Ecto neural progenitor cell (in vitro differentiated cells): ENCODE measurements at places on chromosomes 6 and 20.

DNA sequence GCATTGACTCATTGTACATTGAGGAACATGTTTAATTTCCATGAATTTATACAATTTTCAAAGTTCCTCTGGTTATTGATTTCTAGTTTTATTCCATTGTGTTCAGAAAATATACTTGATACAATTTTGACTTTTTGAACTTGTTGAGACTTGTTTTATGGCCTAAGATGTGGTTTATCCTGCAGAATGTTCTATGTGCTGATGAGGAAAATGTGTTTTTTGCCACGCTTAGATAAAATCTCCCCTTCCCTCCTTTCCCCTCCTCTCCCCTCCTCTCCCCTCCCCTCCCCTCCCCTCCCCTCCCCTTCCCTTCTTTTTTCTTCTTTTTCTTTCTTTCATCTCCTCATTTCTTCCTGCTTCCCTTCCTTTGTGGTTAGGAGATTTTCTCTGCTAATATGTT lies 470.8 kb upstream of the MAP3K7 start:
- DNase-seq = no peak

DNA sequence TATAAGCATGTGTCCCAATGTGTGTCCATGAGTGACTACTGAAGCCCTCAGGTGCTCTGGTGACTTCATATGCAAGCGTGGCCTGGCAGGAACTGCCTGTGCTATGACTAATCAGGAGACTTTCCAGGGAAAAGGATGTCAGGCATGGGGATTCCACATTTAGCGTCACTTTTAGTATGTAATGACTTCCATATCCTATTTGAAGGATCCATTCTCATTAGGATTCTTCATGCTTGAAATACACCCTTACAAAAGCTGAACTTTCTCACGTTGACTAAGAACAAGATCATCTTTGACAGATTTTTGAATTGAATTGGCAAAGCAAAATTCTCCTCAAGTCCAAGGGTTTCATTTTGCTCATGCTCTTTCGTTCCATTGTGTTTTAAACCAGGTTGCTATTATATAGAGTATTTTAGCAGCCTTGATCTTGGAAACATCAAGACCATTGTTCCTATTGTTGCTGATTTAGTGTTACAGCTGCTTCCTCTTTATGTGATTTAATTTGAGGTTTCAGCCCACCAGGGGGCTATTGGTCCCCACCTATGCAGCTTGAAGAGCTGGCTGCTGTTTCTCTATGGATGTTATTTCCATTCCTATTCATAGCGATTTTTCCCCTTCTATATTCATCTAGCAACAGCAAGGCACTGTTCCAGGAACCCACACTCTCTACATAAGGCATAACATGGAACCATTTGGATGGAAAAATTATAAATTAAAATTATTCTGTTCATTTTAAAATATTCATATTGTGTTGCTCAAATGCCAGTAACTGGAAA lies 418.6 kb downstream of the CDKAL1 start:
- no peak for DNase-seq

- no peak for DNase-seq
Measured at GRCh38 chr6:140546640-140547039, 1172.2 kb upstream of the CITED2 start.

DNA sequence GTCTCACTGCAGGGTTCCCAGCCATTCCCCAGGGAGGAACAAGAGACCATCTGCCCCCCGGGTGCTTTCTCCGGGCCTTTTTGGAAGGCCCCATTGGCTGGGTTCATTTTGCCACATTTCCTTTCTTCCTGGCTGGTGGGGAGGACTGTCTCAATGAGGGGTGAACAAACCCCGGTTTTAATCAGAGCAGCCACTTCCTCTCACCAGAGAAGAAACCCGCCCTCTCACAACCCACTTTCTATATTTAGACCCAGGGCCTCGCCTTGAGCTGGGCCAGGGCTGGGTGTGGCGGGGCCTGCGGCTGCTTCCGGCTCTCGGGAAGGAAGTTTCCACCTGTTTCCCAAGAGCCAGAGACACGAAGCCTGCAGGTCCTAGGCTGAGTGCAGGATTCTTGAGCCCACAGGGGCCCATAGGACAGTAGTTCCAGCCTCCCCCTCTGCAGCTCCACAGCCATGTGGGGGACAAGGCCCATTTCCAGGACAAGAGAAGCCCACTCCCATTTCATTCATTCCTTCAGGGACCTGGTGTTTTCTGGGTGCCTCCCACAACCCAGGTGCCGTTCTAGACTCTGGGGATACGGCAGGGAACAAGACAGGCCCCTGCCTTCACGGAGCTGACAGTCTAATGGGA lies 41.8 kb downstream of the RBM38 start:
- no peak for DNase-seq

DNA sequence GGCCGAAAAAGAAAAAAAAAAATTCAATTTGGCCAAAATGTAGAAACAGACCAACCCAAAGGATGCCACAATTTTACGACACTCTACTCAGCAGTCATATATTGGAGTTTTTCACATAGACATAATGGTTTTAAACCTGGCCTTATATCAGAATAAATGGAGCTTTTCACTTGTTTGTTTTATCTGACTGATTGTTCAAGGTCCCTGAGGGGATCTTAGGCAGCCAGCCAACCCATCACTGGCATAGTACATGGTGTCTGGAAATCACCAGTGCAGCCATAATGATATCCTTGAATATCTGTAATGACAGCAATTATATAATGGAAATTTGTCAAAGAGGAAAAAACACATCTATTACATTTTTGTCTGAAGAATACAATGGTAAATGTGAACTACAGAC lies 96.9 kb downstream of the PRSS35 start:
- no peak for DNase-seq
